Progenitor cell of endocrine pancreas (in vitro differentiated cells): ENCODE measurements at places on chromosomes 2 and 18. TPM values are rescaled to one million over a fixed set of nuclear protein-coding genes. Genes with fewer than 3 reads are reported as not detected.
A peak's percentile ranks its signal among the peaks of the same experiment; 100 is the strongest.

DNA sequence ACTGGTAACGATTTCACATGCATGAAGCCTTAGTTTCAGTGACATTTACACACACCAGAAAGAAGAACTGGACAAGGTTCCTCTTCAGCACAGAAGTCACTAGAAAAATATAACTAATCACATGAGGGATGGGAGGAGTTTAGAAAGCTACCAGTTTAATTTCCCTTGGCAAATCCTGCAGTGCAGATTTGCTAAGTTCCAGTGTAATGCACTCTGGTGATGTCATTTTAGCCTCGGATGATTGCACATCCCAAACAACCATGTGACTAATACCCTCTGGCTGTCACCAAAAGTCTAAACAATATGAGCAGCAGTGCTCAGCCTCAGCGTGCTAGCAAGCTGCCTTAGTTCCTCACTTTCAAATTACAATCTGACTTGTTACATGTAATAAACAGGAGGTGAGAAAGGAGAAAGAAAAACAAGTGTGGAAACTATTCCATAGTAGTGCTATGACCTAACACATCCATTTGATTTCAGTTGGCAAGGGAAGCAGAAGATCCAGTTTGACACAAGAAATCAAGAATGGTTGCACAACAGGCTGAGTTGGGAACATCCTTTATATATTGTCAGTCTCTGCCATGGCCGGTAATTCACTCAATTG, 35.3 kb upstream of the PPP1CB start:
- H3K27ac ChIP-seq, result no peak overlapping the region
- H3K27me3 ChIP-seq, result no peaks in the 10 kb centered on the region
- H3K4me1 ChIP-seq, result peaks cover 4% of the 10 kb centered on the region
- H3K4me3 ChIP-seq, result no peak overlapping the region

DNA sequence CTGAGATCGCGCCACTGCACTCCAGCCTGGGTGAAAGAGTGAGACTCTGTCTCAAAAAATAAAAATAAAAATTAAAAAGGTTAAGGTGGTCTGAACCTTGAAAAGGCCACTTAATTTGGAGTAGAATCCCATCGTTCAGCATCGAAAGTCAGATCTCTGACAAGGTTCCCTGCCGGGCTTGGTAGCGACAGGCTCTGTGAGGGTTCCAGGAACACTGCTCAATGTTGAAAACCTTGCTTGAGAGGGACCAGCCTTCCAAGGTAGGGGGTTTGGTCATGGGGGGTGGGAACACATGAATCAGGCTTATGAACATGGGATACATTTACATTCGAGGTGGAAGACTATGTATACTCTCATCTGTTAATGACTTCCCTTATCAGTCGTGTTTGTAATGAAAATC, 232.2 kb downstream of the FHOD3 start:
- no peaks in the 10 kb centered on the region for H3K4me1 ChIP-seq
- no peak overlapping the region for H3K27ac ChIP-seq
- no peaks in the 10 kb centered on the region for H3K27me3 ChIP-seq
- H3K4me3 ChIP-seq, result no peak overlapping the region
- DNase-seq, result no peak

- H3K4me3 ChIP-seq, result no peak overlapping the region
- H3K4me1 ChIP-seq, result no peaks in the 10 kb centered on the region
- DNase-seq, result no peak
- no peaks in the 10 kb centered on the region for H3K36me3 ChIP-seq
Observed at GRCh38 chr2:217085543-217085942, 225.7 kb upstream of the TNP1 start.

- peaks cover 3% of the 10 kb centered on the region for H3K27me3 ChIP-seq
- H3K36me3 ChIP-seq, result no peaks in the 10 kb centered on the region
- no peak overlapping the region for H3K27ac ChIP-seq
- no peak for DNase-seq
- peaks cover 7% of the 10 kb centered on the region for H3K4me1 ChIP-seq
Observed at GRCh38 chr18:75391279-75392225, 36.0 kb downstream of the SMIM21 start.

DNA sequence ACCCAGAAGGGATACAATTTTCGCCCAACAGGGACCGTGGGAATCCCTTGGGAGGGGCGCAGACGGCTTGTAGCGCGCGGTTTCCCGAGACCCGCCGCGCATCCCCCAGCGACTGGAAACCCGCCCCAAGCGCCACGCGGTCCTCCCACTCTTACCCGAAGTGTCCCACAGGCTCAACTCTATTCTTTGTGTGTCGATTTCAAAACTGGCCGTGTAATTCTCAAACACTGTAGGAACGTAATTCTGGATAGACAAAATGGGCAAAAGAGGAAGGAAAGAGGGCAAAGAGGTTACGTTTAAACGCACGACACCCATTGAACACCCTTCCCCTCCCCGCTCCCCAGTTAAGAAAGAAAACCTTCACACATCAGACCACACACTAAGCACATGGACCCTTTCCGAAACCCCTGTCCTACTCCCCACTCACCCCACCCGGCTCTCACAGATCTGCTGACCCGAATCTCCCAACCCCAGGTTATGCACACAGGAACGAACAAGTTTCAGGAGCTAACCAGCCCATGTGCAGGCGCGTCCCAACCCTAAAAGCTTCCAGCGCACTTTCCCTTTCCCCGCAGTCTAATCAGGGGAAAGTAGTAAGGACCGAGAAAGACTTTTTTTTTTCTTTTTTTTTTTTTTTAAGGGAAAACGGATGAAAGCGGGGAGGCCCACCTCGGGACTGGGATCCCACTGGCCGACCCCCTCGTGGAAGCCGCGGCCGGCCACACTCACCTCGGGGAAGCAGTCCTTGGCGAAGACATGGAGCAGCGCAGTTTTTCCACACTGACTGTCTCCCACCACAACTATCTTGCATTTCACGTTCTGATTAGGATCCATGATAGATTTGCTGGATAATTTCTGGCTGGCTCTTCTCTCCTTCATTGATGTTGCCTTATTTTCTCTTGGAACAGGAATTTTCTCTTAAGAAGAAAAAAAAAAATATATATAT, 655 bp downstream of the RND3 start:
- H3K27ac ChIP-seq, result peak overlapping the region; percentile 98
- DNase-seq, result peak; percentile 25
- H3K4me1 ChIP-seq, result peaks cover 32% of the 10 kb centered on the region
- H3K4me3 ChIP-seq, result peak overlapping the region; percentile 99
- peaks cover 1% of the 10 kb centered on the region for H3K36me3 ChIP-seq
- no peaks in the 10 kb centered on the region for H3K27me3 ChIP-seq

GRCh38 chr18:23451011-23451410, 2.1 kb upstream of the RIOK3 start:
- H3K27me3 ChIP-seq, result peaks cover 5% of the 10 kb centered on the region
- no peaks in the 10 kb centered on the region for H3K36me3 ChIP-seq
- no peak overlapping the region for H3K4me3 ChIP-seq

- no peak for DNase-seq
- H3K27me3 ChIP-seq, result no peaks in the 10 kb centered on the region
- H3K27ac ChIP-seq, result no peak overlapping the region
Observed at GRCh38 chr2:26359886-26360473, 13.4 kb upstream of the ADGRF3 start.

DNA sequence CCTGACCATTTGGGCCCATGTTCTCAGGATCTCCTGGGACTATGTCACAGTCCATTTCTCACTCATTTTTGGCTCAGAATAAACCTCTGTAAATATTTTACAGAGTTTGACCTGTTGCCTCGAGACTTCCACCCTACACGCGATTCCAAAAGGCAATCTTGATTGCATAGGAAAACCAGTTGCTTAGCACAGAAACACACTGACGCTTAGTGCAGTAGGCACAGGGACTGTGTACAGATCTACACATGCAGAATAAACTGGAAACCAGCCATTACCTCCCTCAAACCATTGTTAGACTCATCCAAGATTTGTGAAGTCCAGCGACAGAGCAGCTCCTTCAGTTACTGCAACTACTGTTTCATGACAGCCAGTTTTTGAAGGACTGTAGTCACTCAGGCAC, 73.0 kb downstream of the NCKAP5 start:
- no peak overlapping the region for H3K4me3 ChIP-seq
- H3K27me3 ChIP-seq, result peaks cover 3% of the 10 kb centered on the region
- no peaks in the 10 kb centered on the region for H3K36me3 ChIP-seq
- no peak overlapping the region for H3K27ac ChIP-seq
- DNase-seq, result no peak

- H3K36me3 ChIP-seq, result no peaks in the 10 kb centered on the region
- H3K4me3 ChIP-seq, result no peak overlapping the region
- no peaks in the 10 kb centered on the region for H3K27me3 ChIP-seq
- no peak for DNase-seq
Observed at GRCh38 chr2:177577075-177577474, 184.5 kb downstream of the AGPS start.

DNA sequence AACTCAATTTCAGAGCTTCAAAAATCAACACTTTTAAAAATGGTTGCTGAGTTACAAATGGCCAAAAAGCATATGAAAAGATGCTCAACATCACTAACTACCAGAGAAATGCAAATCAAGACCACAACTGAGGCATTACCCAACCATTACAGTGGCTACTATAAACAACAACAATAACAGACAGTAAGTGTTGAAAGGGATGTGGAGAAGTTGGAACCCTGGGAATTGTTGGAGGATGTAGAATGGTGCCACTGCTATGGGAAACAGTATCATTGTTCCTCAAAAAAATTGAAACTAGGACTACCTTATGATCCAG, 173.3 kb upstream of the SPRED2 start:
- H3K27me3 ChIP-seq, result peaks cover 3% of the 10 kb centered on the region
- no peaks in the 10 kb centered on the region for H3K36me3 ChIP-seq
- H3K27ac ChIP-seq, result no peak overlapping the region

- no peak overlapping the region for H3K27ac ChIP-seq
- no peaks in the 10 kb centered on the region for H3K4me1 ChIP-seq
- no peak overlapping the region for H3K4me3 ChIP-seq
- H3K27me3 ChIP-seq, result peaks cover 36% of the 10 kb centered on the region
- no peaks in the 10 kb centered on the region for H3K36me3 ChIP-seq
Observed at GRCh38 chr2:883803-884748, 66.6 kb upstream of the SNTG2 start.

DNA sequence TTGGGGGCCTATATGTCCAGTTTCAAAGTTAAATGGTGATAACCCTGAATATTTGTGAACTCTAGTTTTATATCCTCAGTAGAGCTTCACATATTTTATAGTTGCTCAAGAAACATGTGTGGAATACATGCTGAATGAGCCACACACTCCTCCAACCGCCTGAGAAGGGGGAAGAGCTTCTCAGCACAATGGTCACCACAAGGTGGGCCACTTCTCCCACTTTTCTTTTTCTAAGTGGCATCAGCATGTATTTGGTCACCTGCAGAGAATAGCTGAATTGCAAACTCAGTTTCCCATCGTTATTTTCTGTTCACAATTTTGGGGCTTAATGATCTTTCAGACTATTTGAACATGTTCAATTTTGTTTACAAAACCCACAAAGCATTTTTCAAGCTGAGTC, 340.5 kb downstream of the PARD3B start:
- no peaks in the 10 kb centered on the region for H3K36me3 ChIP-seq
- DNase-seq, result no peak
- no peak overlapping the region for H3K4me3 ChIP-seq
- peaks cover 3% of the 10 kb centered on the region for H3K27me3 ChIP-seq
- peaks cover 13% of the 10 kb centered on the region for H3K4me1 ChIP-seq

DNA sequence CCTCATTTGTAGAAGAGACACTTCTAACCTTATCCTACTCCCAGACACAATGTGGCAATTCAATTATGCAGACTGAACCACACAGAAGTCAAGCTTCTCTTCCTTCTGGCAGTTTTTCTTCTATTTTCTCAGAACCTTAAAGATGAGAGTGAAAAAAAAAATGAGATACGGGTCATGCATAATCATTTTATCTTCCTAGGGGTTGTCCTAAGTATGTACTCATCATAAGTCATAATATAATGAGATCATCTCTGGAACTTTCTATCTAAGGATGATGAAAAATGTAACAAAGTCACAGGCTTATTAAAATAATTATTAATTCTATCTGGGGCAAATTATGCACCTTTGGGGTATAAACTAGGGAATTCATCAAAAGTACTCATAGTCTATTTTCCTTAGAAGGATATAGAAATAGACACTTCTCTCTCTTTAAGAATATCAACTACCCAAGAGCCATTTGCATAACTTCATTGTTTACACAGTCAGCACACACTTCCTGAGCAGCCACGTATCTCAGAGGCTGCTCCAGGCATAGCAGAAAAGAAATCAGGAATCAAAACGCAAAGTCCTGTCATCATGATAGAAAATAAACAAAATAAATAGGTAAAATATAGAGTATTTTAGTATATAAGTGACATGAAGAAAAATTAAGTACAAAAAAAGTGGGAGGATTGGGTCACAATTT, 345.9 kb upstream of the SPHKAP start:
- H3K4me3 ChIP-seq, result no peak overlapping the region
- DNase-seq, result no peak
- no peak overlapping the region for H3K27ac ChIP-seq
- H3K36me3 ChIP-seq, result no peaks in the 10 kb centered on the region

GRCh38 chr2:232076736-232077135, 115.2 kb downstream of the DIS3L2 start:
- no peak overlapping the region for H3K4me3 ChIP-seq
- H3K27me3 ChIP-seq, result peaks cover 3% of the 10 kb centered on the region
- H3K36me3 ChIP-seq, result no peaks in the 10 kb centered on the region
- no peak overlapping the region for H3K27ac ChIP-seq

DNA sequence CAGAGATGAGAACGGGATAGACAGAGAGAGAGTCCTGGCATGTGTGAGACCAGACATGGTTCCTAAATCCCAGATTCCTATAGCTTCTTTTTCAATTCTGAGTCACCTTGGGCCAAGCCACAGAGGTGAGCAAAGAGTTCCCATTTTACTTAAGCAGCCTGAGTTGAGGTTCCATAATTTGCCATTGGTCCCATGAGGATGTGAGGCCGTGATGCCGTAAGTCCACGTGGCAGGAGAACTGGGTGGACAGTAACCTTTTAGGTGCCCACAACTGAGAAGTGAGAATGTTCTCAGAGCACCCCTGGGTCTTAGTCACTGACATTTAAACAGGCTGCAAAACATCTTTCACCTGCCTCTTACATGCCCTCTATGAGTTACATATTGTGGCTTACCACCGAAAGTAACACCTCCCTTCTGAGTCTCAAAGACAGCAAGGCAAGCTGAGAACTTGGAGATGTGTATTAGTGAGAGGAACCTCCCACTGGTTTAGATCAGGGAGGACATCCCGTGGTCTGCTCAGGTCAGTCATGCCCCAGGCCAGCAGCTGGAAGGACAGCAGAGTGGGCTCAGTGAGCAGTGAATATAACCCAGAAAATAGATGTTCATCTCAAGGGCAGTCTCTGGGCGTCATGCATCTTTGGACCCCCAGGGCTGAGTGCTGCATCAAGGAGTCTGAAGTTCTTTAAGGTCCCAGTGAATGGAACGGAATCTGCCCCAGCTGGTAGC, 127.9 kb upstream of the LGALSL start:
- no peak for DNase-seq
- H3K27ac ChIP-seq, result no peak overlapping the region
- H3K4me1 ChIP-seq, result peaks cover 12% of the 10 kb centered on the region
- H3K27me3 ChIP-seq, result peaks cover 13% of the 10 kb centered on the region
- no peak overlapping the region for H3K4me3 ChIP-seq

The MSH6 gene
- total RNA-seq, result 154 and 163 TPM in 2 replicates

The AGPS gene
- total RNA-seq, result 65.9 and 69.2 TPM in 2 replicates

The MYO1B gene
- 157 and 158 TPM in 2 replicates for total RNA-seq

The TEKT4 gene
- total RNA-seq, result 0.29 and 0.34 TPM in 2 replicates

The ABCA12 gene
- 0.19 and 0.29 TPM in 2 replicates for total RNA-seq

The TEX44 gene
- total RNA-seq, result not detected in 2 replicates

The PRKAG3 gene
- total RNA-seq, result not detected in 2 replicates

The LRRC30 gene
- total RNA-seq, result not detected in 2 replicates
